ENCODE measurements at places on chromosomes 1 and 21.

DNA sequence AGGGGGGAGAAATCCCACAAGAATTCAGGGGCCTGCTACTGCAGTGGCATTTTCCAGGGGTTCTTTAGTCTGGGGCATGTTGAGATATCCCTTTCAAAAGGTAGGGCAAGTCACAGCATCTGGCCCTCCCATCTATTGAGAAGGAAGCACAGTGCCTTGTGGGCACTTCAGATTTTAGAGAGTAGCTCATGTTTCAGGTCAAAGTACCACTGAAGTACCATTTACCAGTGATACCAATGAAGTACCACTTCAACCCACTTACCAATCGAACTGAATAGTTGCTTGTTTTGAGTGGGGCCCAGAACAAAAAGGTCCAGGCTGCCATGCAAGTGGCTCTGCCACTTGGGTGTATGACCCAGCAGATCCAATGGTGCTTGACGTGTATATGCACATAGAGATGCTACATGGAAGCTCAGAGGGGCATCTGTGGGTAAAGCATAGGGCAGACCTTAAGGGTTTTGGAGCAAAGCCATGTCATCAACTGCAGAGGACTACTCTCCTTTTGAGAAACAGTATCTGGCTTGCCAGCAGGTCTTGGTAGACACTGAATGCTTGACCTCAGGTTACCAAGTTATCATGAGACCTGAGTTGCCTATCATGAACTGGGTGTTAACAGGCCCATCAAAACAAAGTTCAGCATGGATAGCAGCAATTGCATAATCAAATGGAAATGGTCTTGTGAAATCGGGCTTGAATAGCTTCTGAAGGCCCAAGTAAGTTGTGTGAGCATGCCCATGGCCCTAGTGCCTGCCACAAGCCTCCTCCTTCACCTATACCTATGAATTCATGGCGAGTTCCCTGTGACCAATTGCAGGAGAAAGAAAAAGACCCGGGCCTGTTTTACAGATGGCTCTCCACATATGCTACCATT, 23.5 kb downstream of the PLA2G2D start:
- peaks cover 11% of the 10 kb centered on the region for H3K27me3 ChIP-seq
- peaks cover 12% of the 10 kb centered on the region for H3K4me1 ChIP-seq
- no peak for DNase-seq

- no peak for DNase-seq
- H3K36me3 ChIP-seq: no peaks in the 10 kb centered on the region
- peak overlapping the region; percentile 83 for H3K4me3 ChIP-seq
- no peaks in the 10 kb centered on the region for H3K27me3 ChIP-seq
These were observed 36.5 kb downstream of the PIK3CD start for GRCh38 chr1:9687874-9688582.

DNA sequence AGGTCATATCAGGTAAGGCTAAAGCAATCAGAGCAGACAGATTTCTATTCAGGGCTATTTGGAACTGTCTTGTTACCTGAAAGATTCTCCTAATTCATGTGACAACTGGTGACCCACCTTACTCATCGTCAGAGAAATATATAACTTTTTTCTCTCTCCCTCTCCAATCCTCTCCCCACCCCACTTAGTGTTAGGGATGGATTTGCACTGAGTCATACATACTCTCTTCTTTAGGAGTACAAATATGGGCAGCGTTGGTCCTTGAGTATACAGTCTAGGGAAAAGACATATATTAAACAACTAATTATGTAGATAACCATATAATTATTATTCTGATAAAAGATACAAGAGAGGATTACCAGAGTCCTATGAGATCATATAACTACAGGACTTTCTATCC, 246.3 kb downstream of the HHIPL2 start:
- no peak overlapping the region for H3K27ac ChIP-seq
- no peaks in the 10 kb centered on the region for H3K27me3 ChIP-seq
- DNase-seq: no peak

DNA sequence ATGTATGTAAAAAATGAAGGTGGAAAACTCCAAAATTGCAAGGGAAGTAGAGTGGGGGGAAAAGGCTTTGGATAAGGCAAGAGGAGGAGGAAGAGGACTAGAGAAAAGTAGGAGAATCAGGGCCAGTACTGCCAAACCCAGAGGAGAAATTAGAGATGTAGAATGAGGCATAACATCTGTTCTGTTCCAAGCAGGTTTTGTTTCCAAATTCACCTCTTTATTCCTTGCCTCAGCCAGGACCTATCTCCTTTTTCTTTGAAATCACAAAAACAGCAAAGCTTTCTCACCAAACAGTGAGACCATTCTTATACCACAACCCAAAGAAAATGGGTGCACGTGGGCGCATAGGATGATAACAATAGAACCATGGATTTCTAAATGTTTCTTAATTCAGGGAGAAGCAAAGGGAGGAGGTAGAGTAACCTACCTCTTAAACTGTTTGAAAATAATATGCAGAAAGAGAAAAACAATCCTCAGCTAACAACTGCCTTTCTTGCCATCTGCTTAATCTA, 383.3 kb upstream of the PKN2 start:
- H3K4me3 ChIP-seq: no peak overlapping the region
- no peaks in the 10 kb centered on the region for H3K36me3 ChIP-seq
- H3K27ac ChIP-seq: no peak overlapping the region
- H3K4me1 ChIP-seq: no peaks in the 10 kb centered on the region

DNA sequence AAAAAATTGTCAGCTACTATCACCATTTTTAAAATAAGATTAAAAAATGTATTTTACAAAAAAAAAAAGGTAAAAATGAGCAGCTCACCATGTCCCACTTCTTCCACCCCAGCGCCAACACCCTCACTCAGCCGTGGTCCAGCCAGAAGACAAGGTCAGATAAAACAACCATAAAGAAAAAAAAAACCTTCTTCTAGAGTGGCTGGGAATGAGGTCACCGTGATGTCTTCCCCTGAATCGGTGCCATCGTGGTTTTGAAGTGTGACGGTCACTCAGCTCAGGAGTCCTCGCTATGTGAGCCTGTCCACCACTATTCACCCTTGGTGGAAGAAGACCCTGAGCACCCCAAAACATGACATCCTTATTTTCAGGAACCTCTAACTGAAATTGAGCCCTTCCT, 38.1 kb downstream of the B3GALT5 start:
- no peaks in the 10 kb centered on the region for H3K27me3 ChIP-seq
- no peak overlapping the region for H3K4me3 ChIP-seq
- no peak for DNase-seq
- no peak overlapping the region for H3K27ac ChIP-seq
- H3K4me1 ChIP-seq: peaks cover 11% of the 10 kb centered on the region

DNA sequence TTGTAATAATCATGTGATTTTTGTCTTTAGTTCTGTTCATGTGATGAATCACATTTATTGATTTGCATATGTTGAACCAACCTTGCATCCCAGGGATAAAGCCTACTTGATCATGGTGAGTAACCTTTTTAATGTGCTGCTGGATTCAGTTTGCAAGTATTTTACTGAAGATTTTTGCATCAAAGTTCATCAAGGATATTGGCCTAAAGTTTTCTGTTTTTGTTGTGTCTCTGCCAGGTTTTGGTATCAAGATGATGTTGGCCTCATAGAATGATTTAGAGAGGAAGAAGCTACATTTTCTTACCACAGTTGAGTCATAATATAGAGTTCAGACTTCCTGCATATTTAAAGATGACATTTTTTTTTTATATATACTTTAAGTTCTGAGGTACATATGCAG, 455.9 kb downstream of the PLPP3 start:
- no peaks in the 10 kb centered on the region for H3K36me3 ChIP-seq
- no peaks in the 10 kb centered on the region for H3K4me1 ChIP-seq
- H3K4me3 ChIP-seq: no peak overlapping the region
- DNase-seq: no peak

- no peaks in the 10 kb centered on the region for H3K36me3 ChIP-seq
- peaks cover 26% of the 10 kb centered on the region for H3K4me1 ChIP-seq
- H3K4me3 ChIP-seq: no peak overlapping the region
These were observed 47.0 kb upstream of the POU2F1 start for GRCh38 chr1:167173516-167174184.

- no peaks in the 10 kb centered on the region for H3K36me3 ChIP-seq
- peaks cover 9% of the 10 kb centered on the region for H3K4me1 ChIP-seq
- no peak overlapping the region for H3K27ac ChIP-seq
- no peak overlapping the region for H3K4me3 ChIP-seq
- peaks cover 54% of the 10 kb centered on the region for H3K27me3 ChIP-seq
These were observed 41.7 kb upstream of the RXRG start for GRCh38 chr1:165486663-165487062.

- DNase-seq: peak; percentile 16
- no peaks in the 10 kb centered on the region for H3K4me1 ChIP-seq
- no peaks in the 10 kb centered on the region for H3K27me3 ChIP-seq
These were observed 56.8 kb downstream of the ACP6 start for GRCh38 chr1:147613506-147613905.

- no peak overlapping the region for H3K4me3 ChIP-seq
- no peak overlapping the region for H3K27ac ChIP-seq
- peaks cover 49% of the 10 kb centered on the region for H3K4me1 ChIP-seq
- DNase-seq: no peak
These were observed 275.4 kb upstream of the SGIP1 start for GRCh38 chr1:66258404-66259105.

GRCh38 chr1:229553621-229554130, 4.8 kb downstream of the ABCB10 start:
- peaks cover 27% of the 10 kb centered on the region for H3K36me3 ChIP-seq
- H3K27ac ChIP-seq: no peak overlapping the region
- no peak overlapping the region for H3K4me3 ChIP-seq
- no peaks in the 10 kb centered on the region for H3K27me3 ChIP-seq
- no peak for DNase-seq

GRCh38 chr1:14742181-14742980, 143.9 kb downstream of the KAZN start:
- H3K27ac ChIP-seq: peak overlapping the region; percentile 82
- DNase-seq: peak; percentile 97
- H3K4me1 ChIP-seq: peaks cover 33% of the 10 kb centered on the region
- H3K36me3 ChIP-seq: no peaks in the 10 kb centered on the region
- peak overlapping the region; percentile 0 for H3K4me3 ChIP-seq
- no peaks in the 10 kb centered on the region for H3K27me3 ChIP-seq

- peaks cover 5% of the 10 kb centered on the region for H3K4me1 ChIP-seq
- no peak overlapping the region for H3K27ac ChIP-seq
- H3K27me3 ChIP-seq: no peaks in the 10 kb centered on the region
- H3K4me3 ChIP-seq: no peak overlapping the region
- no peaks in the 10 kb centered on the region for H3K36me3 ChIP-seq
These were observed 205.8 kb upstream of the DUSP10 start for GRCh38 chr1:221947731-221948130.

DNA sequence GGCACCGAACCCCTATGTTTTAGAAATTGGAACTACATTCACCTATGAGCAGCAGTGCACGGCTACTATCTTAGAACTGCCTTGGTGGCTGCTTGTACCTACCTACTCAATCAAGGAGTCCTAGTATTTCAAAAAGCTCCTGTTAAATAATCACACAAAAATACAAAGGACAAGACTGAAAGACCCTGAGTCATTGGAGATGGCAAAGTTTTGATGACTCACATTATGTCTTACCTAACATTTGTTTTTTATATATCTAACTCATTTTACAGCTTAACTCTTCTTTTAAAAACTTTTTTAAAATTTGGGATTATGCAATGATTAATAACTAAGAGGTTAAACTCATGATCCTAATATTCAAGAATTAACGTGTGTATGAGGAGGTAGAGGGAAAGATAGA, 1206.0 kb upstream of the TMPRSS15 start:
- H3K27ac ChIP-seq: no peak overlapping the region
- no peaks in the 10 kb centered on the region for H3K36me3 ChIP-seq
- no peaks in the 10 kb centered on the region for H3K27me3 ChIP-seq
- peaks cover 6% of the 10 kb centered on the region for H3K4me1 ChIP-seq

DNA sequence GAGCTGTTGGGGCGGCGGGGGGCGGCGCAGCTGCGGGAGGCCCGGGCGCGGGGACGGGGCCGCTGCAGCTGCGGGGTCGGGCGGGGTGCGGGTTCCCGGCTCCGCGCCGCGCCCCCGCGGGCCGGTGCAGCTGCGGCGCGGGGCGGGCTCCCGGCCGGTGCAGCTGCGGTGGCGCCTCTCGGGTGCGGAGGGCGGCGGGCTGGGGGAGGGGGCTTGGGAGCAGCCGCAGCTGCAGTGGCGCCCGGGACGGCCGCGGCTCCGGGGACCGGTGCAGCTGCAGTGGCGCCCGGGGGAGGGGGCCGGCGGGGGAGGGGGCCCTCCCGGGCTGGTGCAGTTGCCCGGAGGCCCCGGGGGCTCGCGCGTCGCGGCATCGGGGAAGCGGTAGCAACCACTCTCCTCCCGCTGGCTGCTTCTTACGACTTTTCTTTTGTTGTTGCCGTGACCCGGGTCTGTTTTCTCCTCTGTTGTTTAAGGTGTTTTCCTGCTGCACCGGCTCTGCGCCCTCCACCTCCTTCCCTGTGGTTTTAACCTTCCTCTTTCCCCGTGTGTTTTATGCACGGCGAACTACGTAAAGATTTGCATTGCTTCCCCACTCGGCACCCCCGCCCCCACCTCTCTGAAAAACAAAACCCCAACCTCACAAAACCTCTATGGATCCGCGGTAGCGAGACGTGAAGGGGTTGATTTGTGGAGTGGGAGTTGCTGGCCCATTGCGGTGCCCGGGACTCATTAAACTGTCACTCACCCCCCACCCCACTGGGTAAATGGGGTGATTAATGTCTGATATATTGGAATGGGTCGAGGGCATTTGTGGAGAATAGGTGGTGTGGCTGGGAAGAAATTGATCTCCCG, 1.7 kb upstream of the ZBTB18 start:
- H3K4me1 ChIP-seq: peaks cover 32% of the 10 kb centered on the region
- peak overlapping the region; percentile 50 for H3K27ac ChIP-seq
- H3K36me3 ChIP-seq: no peaks in the 10 kb centered on the region
- peak; percentile 28 for DNase-seq

DNA sequence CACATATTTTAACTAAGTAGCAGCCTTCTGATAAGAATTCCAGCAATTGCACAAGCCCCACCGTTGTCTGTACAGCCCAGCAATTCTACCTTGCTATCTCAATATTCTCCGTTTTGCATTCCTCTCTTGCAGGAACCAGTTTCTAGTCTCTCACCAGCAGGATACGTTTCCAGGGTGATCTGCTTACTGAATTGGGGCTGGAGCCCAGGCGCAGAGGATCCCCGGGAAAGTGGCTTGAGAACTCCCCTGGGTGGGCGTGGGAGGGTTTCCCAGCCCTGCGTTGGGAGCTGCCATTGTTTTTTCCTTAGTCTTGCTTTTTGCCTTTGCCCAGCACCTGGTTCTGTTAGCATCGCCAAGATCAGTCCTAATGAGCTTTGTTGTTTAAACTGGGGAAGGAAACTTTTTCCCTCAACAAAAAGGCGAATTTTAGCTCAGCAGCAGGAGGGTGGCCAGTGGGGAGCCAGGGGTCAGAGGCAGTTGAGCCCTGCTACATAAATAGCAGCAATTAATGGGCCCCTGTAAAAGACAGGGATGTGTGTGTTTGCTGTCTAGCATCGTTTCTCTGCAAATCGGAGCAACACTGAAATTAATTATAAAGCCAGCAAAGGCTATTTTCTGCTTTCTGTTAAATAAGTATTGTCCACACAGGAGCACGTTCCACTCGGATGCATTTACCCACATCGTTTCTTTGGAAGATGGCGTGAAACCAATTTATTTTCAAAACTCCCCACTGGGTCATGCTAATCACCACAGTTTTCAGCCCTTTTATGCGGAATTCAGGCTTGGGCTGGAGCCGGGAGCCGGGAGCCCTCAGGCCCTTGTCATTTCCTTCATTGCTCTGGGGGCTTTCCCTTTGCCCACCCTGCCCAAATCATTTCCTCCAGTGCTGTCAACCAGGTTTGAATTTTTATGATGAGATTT, 36.6 kb downstream of the HUNK start:
- peaks cover 13% of the 10 kb centered on the region for H3K27me3 ChIP-seq
- no peak for DNase-seq
- H3K4me3 ChIP-seq: no peak overlapping the region
- no peak overlapping the region for H3K27ac ChIP-seq

GRCh38 chr1:25619101-25619890, 2.7 kb downstream of the MAN1C1 start:
- H3K27ac ChIP-seq: no peak overlapping the region
- peak overlapping the region; percentile 47 for H3K4me3 ChIP-seq
- no peaks in the 10 kb centered on the region for H3K36me3 ChIP-seq
